NCI-H1417 (cell line): ENCODE measurements at places on chromosomes 11 and 22.

- DNase-seq = no peak
Observed at GRCh38 chr22:17866621-17867020, 92.4 kb upstream of the BID start.

GRCh38 chr11:105754716-105755115 lies 144.8 kb downstream of the GRIA4 start:
- DNase-seq = no peak

DNA sequence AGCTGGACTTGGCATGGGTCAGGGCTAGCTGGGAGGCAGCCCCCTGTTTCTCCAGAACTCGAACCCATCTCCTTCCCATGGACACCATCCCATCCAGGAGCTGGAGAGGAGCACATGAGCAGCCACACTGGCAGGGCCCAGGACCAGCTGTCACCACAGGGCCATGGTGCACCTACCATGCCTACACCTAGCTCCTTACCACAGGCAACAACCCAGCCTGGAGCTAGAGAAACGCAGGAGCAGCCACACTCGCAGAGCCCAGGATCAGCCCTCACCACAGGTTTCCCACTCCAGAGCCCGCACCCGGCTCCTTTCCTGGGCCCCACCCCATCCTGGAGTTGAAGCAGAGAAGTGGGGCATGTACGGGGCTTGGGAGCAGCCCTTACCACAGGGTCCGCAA lies 50.2 kb downstream of the GAB4 start:
- DNase-seq = no peak

DNA sequence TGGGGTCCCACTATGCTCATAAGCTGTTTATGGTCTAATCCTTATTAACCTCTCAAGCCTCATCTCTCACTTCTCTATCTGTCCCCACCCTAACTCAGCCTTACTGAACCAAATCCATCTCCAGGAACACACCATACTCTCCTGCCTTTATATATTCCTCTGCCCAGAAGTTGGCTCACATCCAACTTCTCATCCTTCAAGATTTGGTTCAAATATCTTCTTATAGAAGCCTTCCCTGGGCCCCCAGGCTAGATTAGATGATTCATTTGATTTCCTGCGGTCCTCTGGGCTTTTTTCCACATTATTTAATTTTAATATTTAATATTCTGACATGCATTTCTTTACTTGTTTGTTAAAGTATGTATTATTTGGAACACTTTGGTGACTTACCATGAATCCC lies 23.2 kb downstream of the MEI1 start:
- no peak for DNase-seq

DNA sequence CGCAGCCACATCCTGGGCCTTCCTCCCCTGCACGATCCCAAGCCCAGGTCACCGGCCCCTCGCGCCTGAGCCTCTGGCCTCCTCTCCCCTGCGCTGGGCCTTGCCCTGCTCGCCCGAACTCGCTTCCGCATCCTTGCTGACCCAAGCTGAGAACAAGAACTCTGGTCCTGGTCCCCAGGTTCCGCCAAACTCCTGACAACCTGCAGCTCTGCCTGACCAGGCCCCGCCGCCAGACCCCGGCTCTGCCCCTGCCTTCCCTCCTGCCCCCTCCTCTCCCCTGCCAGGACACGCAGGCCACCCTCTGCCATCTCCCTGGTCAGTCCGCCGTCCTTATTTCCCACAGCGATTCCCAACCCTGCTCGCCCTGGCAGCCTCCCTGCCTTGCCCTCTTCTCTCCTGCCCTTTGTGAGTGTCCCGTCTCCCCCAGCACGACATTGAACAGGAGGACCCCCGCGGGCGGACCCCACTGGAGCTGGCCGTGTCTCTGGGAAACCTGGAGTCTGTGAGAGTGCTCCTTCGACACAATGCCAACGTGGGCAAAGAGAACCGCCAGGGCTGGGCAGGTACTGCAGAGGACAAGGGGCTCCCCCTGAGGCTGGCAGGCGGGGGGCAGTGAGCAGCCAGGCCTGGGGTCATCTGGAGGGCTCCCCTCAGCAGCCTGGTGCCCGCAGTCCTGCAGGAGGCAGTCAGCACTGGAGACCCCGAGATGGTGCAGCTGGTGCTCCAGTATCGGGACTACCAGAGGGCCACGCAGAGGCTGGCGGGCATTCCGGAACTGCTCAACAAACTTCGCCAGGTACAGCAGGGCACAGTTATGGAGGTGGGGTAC lies 762 bp downstream of the ANKRD13D start:
- DNase-seq = no peak

GRCh38 chr11:57761301-57762234 lies at the start of gene CTNND1:
Gene CTNND1, plus strand, starts transcription at chr11:57761802. Its CDS starts 29,677 bp downstream, at chr11:57791479.
- no peak for DNase-seq

DNA sequence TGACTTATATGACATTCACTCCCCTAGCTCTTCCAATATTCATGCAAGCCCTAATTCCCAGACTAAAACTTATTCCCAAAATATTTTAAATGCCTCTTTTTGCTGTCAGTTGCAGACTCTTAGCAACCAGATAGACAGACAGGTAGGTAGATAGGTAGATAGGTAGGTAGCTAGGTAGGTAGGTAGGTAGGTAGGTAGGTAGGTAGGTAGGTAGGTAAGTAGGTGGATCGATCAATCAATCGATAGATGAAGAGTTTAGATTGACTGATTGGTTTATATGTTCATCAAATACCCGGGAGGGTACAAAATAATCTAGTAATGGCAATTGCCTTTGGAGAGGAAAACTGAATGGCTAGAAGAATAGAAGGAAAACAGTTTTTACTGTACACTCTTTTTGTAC lies 86.3 kb downstream of the TTC28 start:
- no peak for DNase-seq

DNA sequence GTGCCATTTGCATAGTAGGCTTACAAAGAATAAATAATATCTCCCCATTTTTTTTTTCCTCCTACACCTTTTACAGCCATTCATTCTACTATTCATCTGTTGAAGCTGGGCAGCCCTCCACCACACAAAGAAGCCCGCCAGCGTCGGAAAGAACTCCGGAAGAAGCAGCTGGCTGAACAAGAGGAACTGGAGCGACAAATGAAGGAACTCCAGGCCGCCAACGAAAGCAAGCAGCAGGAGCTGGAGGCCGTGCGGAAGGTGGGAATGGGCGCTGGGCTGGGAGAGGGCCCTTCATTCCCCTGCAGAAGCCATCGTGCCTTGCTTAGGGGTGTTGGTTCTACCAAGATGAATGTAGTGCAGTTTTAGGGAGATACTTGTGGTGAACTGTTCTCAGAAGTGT lies 68.6 kb downstream of the SWAP70 start:
- no peak for DNase-seq

GRCh38 chr11:65786008-65786785 lies 666 bp upstream of the OVOL1 start:
- no peak for DNase-seq

DNA sequence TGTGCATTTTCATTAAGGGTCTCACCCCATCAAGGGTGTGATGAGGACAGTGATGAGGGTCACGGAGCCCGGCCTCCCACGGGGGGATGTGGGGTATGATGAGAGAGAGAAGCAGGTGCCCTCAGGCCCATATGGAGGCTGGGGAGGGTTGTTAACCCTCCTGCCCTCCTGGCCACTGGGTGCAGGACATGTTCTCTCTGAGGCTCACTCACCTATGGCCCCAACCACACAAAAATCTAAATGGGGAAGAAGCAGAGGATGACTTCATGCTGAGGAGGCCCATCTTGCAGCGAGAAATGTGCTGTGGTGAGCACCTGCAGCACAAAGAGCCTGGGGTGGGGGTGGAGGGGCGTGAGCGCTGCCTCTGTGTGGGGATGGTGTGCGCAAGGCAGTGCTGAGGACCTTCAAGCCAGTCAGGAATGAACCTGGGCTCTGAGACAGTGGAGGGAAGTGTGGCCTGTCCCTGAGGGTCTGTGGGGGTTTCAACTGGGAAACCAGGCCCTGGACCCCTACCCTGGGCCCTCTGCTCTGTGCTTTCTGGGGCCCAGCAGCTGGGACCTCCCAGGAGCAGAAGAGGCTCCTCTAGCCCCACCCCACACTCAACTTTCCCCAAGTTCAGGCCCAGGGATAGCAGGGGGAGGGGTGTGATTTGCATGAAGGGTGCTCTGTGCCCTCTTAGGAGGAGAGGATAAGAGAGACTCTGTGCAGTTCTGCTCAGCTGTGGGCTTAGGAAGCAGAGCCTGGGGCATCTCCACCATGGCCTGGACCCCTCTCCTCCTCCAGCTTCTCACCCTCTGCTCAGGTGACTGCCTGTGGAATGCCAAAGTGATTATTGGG lies 43.0 kb upstream of the TOP3B start:
- no peak for DNase-seq

- no peak for DNase-seq
Observed at GRCh38 chr11:69298267-69299022, 4.5 kb downstream of the MYEOV start.
